GOT3 (cell line): ENCODE measurements at places on chromosomes 16 and 17.

DNA sequence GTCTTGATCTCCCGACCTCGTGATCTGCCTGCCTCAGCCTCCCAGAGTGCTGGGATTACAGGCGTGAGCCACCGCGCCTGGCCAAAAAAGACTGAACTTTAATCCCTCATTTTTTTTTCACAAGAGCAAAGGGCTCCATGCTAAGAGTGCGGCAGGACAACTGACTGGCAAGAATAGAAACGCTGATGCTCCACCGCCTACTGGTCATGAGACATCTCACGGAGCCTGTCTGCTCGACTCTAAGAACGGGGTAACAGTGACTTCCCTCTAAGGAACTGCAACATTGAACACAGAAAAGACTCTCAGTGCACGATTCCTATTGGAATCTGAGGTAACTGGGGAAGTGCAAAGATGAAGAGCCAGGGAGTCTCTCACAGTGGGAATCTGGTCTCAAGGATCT, 23.9 kb downstream of the HIGD1B start:
- no peak for DNase-seq

DNA sequence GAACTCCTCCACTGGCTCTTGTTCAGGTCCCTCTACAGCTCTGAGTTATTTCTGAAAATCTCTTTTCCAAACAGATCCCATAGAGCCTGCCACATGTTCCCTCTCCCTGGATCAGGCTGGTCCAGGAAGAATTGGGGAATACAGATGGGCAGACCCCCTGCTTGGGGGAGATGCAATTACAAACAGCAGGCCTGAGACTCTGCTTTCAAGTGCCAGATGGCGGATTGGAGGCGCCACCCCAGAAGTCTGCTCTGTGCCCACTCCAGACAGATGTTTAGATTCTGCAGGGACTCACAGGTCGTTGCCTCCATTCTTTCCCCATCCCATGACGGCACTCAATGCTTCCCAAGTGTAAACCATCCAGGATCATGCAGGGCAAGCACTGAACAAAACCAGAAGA, 316.6 kb downstream of the SLC39A11 start:
- no peak for DNase-seq

GRCh38 chr16:89049484-89050118, 44.1 kb upstream of the ACSF3 start:
- DNase-seq = no peak

GRCh38 chr17:78128551-78129350, at the start of gene TMC6:
TMC6 (minus strand) TSS chr17:78128755; CDS start chr17:78126832, 1,923 bp downstream.
- DNase-seq = no peak

- DNase-seq = no peak
Observed at GRCh38 chr16:67537636-67538591, 9.3 kb downstream of the RIPOR1 start.
